ENCODE measurements at places on chromosomes 5 and 9.

DNA sequence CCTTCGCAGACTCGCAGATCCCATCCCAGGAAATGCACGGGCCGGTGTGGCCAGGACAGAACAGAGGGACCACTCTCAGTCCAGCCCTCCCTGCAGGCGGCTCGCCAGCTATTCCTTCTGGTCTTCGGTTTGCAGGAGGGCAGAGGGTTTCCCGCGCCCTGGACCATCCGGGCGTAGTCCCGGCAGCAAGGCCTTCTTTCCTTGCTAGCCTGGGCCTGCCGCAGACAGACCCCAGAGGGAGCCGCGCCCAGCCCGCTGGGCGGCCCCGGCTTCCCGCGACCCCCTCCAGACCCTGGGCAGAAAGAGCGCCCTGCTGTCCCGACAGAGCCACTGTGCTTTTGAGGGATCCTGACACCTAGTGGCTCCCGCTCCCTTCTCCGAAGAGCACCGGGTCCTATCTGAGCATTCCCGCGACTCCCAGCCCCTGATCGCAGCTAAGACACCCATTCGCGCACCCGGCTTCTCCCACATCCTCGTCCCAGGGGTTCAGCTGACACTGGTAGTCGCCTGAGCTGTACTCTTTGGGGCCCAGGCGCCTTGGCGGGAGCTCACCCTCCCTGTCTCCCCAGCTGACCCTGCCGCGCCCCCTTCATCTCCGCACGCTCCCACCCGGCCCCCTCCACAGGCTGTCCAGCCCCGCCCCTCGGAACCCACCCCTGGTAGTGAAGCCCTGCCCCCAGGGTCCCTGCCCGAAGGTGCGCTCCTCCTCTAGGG is 1.1 kb downstream of the CFAP90 start:
- no peak for DNase-seq

DNA sequence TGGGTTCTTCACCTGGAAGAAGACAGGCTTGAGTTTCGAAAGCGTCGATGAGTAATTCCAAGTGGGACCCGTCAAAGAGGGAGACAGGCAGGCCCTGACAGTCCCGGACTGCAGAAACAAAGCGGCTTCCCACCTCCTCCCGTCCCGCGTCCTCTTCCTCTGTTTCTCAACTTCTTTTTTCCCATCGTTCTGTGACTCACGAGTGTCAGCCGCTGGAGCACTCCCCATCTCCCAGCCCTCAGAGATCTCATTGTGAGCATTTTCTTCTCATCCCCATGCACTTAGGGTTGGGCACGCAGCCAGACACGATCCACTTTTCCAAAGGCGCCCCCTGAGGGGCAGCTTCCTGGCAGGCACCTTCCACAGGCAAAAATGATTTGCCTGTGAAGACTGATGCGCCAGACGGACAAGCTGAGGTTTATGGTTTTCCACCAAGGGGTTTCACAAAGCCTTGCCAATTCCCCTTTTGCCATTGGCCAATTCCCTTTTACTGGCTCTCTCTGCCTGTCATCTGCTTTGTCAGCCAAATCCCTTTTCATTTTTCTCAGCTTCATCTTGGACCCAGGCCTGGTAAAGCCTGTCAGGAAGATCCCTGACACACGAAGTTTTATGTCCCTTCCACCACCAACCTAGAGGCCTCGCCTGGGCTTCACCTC is 86.5 kb upstream of the ANKRD55 start:
- no peak for DNase-seq

DNA sequence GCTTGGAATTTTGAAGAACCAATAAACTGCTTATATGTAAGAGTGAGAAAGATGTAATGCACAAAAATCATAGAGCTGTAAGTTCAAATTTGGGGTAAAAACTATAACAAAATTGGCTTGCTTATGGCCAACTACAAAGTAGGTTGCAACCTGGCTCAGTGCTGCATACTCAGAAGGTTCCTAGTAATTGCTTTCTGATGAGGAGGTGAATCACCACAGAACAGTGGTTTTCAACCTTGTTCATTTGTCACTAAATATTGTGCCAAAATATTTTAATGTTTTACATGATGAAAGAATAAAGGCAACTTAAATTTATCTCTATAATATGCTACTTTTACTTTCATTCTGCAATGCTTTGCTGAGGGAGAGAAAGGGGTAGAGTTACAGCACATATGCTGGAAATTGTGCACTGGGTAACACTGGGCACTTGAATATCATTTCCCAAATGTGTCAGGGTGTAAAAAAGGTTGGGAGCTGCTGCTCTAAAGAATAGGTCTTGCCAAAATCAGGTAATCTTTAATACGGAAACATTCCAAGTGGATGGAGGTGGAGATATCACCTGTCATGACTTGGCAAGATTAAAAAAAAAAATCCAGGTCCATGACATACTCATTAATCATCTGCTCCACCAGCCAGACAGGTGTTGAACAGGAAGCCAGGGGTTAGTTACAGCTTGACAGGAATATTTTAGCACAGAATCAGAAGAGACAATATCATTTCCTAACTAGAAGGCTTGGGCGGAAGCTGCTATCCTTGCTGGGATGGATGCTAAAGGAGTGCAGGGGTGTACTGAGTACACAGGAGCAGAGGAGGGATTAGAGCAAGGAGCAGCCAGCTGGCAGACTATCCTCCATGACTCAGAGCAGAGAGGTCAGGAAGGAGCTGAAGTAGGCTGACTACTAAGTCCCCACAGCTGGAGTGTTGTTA is 34.6 kb upstream of the CCL21 start:
- DNase-seq = peak; percentile 29

GRCh38 chr5:79736528-79737514 is 47.2 kb downstream of the CMYA5 start:
- no peak for DNase-seq

DNA sequence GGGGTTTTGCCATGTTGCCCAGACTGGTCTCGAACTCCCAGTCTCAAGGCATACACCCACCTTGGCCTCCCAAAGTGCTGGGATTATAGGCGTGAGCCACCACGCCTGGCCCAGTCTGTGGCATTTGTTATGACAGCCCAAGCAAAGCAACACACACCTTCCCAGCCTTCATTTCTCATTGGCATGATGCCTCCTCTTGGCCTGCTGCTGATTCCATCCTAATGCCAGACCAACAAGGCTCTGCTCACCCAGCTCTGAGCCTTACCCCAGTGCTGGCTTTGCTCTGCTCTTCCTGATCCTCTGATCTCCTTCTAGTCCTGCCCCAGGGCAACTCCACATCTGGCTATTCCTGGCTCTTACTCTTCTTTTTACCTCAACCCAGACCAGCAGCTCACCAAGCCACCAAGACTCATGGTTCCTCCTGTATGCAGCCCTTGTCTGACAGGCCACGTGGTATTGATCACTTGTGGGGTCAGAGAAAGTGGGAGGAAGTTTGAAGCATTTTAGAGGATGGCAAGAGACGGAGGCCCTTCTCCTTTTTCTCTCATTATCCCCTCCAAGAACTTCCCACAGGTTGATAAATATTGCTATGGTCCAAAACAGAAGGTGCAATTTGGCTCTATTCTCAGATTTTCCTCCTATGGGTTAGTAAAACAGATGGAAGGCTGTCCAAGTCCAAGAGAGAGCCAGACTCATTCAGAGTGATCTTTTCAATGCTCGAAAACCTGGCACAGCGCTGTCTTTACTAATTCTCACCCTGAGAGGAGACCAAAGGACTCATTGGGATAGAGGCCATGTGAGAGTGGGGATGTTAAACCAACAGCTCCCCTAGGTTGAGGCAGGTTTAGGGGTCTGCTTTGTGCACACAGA is 958 bp downstream of the CD180 start:
- no peak for DNase-seq

GRCh38 chr9:134994926-134995791 is 77.4 kb upstream of the FCN1 start:
- no peak for DNase-seq

DNA sequence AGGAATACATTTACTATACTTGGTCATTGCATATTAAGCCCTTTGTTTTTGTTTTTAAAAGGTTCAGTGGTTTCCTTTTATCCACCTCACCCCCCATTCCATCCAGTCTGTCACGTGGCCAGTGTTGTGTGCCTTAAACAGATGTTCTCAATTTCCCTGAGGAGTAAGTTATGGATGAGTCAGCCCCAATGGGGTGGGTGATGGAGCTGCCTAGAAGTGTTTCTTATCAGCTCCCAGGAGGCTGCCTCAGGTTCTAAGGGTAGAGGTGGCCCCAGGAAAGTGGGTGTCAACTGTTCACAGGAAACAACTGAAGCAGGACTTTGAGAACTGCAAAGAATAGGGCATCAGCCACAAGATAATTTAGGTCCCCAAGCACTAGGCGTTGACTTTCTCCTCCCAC is 41.1 kb downstream of the ACTBL2 start:
- DNase-seq = peak; percentile 90

DNA sequence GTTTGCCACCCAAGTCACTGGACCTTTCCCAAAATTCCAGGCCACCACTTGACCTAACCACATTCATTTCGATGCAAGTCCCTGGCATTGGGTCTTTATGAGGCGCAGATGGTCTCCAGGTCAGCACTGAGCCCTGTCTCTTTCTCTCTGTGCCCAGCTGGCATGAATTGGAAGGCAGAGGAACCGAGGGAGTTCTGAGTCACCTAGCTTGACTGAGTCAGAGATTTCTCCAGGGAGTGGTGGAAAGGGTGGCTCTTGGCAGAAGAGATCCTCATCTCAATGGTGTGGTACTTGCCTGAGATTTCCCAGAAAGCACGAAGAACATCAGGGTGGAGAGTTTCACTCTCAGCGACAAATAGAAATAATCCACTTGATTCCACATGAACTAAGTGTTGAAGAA is 43.8 kb downstream of the WDR36 start:
- DNase-seq = no peak

DNA sequence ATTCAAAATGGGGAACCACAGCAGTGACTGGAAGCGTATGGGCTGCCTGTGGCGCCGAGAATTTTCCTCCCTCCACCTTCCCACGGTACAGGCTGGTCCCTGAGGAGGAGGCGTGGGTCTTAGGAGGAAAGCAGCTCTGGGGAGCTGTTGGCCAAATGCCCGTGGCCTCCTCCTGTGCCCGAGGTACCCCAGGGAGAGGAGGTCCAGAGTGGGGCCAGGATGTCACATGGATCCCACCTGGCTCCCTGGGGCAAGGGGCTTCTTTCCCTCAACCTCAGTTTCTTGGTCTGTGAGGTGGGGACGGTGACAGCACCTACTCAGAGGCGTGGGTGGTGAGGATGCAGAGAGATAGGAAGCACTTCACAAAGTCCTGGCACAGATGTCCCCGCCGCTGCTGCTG is 16.5 kb downstream of the PRRX2 start:
- no peak for DNase-seq

- no peak for DNase-seq
Measured at GRCh38 chr9:91736898-91737601, 213.0 kb downstream of the ROR2 start.

GRCh38 chr5:139120521-139120920 is 77.6 kb downstream of the SIL1 start:
- DNase-seq = no peak

DNA sequence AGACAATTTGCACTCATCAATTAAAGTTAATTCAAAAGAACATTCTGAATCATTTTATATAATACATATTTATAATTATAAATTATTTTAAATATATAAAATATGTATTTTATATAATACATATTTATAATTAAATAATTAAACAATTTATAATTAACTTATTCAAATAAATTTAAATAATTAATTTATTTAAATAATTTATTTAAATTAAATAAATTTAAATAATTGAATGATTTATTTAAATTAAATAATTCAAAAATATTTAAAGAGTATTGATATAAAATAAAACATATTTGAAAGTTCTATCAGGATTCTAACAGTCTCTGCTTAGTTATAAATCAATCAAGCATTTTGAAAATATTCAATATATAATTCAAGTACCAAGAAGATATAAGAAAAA is 775.5 kb upstream of the CTNND2 start:
- no peak for DNase-seq

DNA sequence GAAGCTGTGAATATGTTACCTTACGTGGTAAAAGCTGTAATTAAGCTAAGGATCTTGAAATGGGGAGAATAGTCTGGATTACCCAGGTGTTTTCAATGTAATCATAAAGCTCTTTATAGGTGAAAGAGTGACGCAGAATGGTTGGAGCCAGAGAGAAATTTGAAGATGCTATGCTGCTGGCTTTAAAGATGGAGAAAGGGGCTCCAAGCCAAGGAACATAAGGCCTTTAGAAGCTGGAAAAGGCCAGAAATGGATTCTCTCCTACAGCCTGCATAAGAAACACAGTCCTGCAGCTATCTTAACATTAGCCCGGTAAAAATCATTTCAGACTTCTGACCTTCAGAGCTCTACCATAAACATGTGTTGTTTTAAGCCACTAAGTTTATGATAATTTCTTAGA is 243.3 kb upstream of the VLDLR start:
- no peak for DNase-seq
